ENCODE measurements at places on chromosomes 1 and 21.

- H3K27ac ChIP-seq = peak overlapping the region; percentile 6
- H3K27me3 ChIP-seq = no peaks in the 10 kb centered on the region
- no peak overlapping the region for H3K4me3 ChIP-seq
- DNase-seq = no peak
- peaks cover 46% of the 10 kb centered on the region for H3K4me1 ChIP-seq
- H3K36me3 ChIP-seq = no peaks in the 10 kb centered on the region
Observed at GRCh38 chr1:9449976-9450696, 89.1 kb upstream of the SLC25A33 start.

- H3K27ac ChIP-seq = no peak overlapping the region
- no peak for DNase-seq
- H3K4me3 ChIP-seq = no peak overlapping the region
Observed at GRCh38 chr1:110176299-110176956, 26.1 kb downstream of the SLC6A17 start.

DNA sequence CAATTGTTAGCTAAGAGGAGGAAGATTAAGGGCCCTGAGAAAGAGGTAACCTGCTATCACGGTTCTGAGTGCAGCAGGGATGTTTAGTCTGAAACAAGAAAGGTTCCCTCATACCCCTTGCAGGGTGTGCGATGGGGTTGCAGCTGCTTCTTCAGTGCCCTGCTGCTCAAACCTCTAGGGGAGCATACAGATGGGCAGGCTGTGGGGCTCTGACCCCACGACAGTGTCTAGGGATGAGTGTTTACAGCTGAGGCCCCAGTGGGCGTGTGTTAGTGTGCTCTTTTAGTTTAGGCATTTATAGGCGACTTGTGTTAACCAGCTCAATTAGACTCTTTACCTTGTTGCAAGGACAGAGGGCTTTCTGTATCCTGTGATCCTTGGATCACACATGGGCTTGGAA lies 41.3 kb upstream of the PLA2G5 start:
- no peak for DNase-seq
- H3K36me3 ChIP-seq = no peaks in the 10 kb centered on the region
- no peak overlapping the region for H3K27ac ChIP-seq
- H3K27me3 ChIP-seq = no peaks in the 10 kb centered on the region

DNA sequence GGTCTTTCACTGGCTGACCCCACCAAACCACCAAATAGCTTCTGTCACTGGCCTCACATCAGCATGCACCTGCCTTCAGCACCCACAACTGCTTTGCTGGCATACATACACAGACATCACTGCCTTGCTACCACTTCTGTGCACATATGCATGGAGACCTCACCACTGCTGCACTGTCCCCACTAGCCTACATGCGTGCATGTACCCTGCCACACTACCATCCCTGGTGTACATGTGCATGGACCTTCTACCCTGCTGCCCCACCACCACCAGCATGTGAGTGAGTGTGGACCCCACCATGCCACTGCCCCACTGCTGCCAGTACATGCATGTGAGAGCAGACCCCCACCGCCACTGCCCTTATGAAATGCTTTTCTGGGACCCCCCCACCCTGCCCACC lies 6.1 kb downstream of the CD1C start:
- no peaks in the 10 kb centered on the region for H3K27me3 ChIP-seq
- H3K27ac ChIP-seq = no peak overlapping the region
- no peaks in the 10 kb centered on the region for H3K36me3 ChIP-seq
- no peak for DNase-seq

- H3K4me1 ChIP-seq = peaks cover 16% of the 10 kb centered on the region
- peaks cover 72% of the 10 kb centered on the region for H3K36me3 ChIP-seq
- H3K27ac ChIP-seq = peak overlapping the region; percentile 73
- H3K27me3 ChIP-seq = no peaks in the 10 kb centered on the region
- DNase-seq = no peak
Observed at GRCh38 chr1:156291226-156292061, 4.0 kb downstream of the GLMP start.

DNA sequence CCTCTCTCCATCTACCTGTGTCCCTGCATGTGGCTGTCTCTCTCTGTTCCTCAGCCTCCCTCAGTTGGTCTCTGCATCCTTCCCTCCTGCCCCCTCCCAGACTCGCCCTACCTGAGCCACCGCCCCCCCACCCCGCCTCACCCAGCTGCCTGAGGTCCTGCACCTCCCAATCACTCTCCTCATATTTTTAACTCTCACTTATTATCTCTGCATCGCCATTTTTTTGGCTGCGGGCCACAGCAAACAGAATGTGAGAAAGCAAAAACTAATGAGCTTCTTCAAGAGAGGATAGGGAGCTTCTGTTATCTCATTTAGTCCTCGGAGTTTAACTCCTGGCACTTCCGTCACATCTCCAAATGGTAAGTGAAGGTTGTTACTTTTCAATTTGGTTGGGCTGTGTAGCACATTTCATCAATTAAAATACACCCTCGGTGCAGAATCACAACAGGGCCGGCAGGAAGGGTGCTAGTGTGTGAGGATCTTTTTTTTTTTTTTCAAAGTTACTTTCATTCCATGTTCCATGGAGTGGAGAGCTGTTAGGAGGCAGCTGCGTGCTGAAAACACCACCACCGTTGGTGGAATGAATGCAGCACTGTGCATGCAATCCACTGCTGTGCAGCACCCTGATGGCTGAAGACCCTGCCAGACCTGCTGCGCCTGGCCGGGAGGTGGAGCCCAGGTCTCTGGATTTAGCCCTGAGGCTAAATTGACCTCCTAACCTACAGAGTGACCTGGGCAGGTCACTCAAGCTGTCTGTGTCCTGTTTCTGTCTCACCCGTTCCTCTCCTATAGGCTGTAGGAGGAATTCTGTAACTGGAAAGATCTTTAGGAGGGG lies 157.2 kb upstream of the NFIA start:
- no peak overlapping the region for H3K4me3 ChIP-seq
- no peak overlapping the region for H3K27ac ChIP-seq
- no peaks in the 10 kb centered on the region for H3K36me3 ChIP-seq
- peaks cover 5% of the 10 kb centered on the region for H3K4me1 ChIP-seq
- DNase-seq = no peak

DNA sequence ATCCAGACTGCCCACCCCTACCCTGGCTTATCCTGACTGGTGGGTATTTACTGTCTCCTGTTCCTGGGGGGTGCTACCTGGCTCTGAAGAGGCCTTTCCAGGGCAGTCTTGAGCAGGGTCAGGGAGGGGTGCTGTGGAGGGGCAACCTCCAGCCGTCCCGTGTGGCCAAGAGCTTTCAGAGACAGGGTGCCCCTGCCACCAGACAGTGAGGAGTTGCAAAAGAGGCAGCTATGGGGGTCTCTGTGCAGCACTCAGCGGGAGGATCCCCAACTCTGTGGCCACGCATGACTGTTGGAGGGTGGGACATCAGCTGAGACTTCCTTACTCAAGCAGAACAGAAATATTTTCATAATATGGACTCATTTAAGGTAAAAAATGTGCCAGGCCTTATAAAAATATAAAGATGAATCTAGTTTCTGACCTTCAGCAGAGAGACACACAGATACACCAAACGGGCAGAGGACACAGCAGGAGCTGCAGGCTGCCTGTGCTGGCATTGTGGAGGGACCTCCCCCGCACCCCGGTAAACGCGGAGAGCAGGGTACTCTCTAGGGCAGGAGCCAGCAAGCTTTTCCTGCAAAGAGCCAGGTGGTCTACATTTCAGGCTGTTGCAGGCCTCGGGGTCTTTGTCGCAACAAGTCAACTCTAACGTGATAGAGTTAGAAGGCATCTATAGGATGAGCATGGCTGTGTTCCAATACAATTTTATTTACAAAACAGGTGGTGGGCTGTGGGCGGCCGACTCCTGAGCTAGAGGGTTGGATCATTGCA lies 252.6 kb downstream of the RHOU start:
- peaks cover 9% of the 10 kb centered on the region for H3K4me1 ChIP-seq
- H3K4me3 ChIP-seq = no peak overlapping the region
- no peak overlapping the region for H3K27ac ChIP-seq
- H3K27me3 ChIP-seq = no peaks in the 10 kb centered on the region
- no peak for DNase-seq

DNA sequence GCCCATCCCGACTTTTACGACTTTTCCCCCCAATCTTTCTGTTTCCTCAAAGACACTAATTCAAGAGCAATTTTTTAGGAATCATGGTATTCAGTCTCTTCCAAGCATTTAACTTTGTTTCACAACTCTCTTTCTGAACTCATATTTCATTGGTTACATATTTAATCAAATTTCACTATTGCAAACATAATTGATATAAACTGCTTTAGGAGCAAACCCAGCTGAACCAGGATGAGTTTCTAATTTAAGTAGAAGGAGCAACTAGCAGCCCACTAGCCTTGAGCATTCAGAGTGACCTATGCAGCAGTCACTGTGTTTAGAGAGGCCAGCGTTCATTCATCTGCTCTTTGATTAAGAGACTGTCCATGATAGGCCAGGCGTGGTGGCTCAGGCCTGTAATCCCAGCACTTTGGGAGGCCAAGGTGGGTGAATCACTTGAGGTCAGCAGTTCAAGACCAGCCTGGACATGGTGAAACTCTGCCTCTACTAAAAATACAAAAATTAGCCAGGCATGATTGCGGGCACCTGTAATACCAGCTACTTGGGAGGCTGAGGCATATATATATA lies 1.8 kb downstream of the CELA2B start:
- H3K4me1 ChIP-seq = no peaks in the 10 kb centered on the region
- no peak overlapping the region for H3K4me3 ChIP-seq
- peaks cover under 1% of the 10 kb centered on the region for H3K27me3 ChIP-seq
- no peak overlapping the region for H3K27ac ChIP-seq

DNA sequence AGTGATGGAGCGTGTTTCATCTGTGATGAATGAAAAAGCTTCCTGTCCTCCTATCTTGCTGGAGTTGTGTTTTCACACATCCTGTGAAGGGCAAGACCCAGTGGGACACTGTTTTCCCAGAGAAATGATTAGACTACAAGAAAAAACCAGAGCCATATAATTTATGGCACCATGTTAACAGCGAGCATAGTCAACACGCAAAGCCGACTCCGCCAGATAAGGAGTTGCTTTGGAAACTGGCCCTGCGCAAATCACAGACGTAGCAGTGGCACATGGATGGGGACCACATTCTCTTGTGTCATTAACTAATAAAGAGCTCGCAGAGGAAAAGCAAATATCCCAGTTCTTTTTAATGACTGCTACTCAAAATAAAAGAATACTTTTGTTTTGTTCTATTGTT lies 471.2 kb upstream of the RUNX1 start:
- H3K4me1 ChIP-seq = no peaks in the 10 kb centered on the region
- H3K27ac ChIP-seq = no peak overlapping the region
- H3K36me3 ChIP-seq = no peaks in the 10 kb centered on the region
- H3K27me3 ChIP-seq = peaks cover 14% of the 10 kb centered on the region
- DNase-seq = no peak

DNA sequence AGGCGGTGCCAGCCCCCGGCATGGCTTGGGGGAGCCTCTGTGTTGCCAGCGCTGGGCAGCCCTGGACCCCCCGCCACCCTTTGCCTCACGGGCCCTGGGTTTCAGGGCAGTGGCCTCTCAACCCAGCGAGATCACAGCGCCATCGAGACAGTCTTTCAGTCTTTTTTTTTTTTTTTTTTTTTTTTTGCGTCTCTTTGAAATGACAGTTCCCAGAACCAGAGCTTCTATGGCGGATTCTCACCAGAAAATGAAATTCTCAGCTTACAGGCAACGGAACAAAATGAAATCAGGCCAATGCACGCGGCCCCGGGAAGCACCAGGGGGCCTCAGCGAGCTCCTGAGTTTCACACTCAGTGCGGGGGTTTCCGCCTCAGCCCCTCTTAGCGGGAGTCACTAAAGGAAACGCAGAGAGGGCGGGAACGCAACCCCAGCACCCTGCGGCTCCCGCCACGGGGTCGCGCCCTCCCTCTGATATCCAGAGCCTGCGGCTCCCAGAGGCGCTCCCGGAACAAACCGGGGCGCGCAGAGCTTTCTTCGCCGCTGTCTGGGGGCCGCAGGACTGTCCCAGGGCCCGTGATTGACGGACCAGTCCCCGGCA lies 8.0 kb upstream of the COL6A1 start:
- no peaks in the 10 kb centered on the region for H3K27me3 ChIP-seq
- H3K4me1 ChIP-seq = peaks cover 43% of the 10 kb centered on the region
- no peak for DNase-seq
- H3K27ac ChIP-seq = peak overlapping the region; percentile 74
- no peaks in the 10 kb centered on the region for H3K36me3 ChIP-seq

GRCh38 chr1:244918421-244919319 lies 54.3 kb upstream of the HNRNPU start:
- H3K4me3 ChIP-seq = peak overlapping the region; percentile 44
- no peaks in the 10 kb centered on the region for H3K27me3 ChIP-seq
- no peaks in the 10 kb centered on the region for H3K36me3 ChIP-seq
- H3K4me1 ChIP-seq = no peaks in the 10 kb centered on the region

DNA sequence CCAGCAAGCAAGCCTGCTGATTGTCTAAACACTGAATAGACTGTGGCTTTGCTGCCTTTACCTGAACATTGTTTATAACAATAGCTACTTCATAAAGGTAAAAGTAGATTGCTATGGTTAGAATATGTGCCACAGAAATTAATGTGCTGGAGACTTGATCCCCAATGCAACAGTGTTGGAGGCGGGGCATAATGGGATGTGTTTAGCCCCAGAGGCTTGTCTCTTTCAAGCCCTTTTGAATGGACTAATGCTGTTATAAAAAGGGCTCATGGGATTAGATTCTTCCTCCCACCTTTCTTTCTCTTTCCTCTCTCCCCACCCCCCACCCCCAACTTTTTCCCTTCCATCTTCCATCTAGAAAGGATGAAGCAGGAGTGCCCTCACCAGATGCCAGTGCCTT lies 80.2 kb upstream of the PPP2R5A start:
- peaks cover 34% of the 10 kb centered on the region for H3K4me1 ChIP-seq
- no peaks in the 10 kb centered on the region for H3K36me3 ChIP-seq
- peak overlapping the region; percentile 10 for H3K27ac ChIP-seq
- no peak for DNase-seq

- no peaks in the 10 kb centered on the region for H3K36me3 ChIP-seq
- H3K4me3 ChIP-seq = no peak overlapping the region
- no peak for DNase-seq
- no peaks in the 10 kb centered on the region for H3K27me3 ChIP-seq
Observed at GRCh38 chr1:71157151-71157550, 76.3 kb upstream of the ZRANB2 start.

- H3K4me1 ChIP-seq = peaks cover 15% of the 10 kb centered on the region
- no peak for DNase-seq
- H3K4me3 ChIP-seq = no peak overlapping the region
- H3K36me3 ChIP-seq = no peaks in the 10 kb centered on the region
Observed at GRCh38 chr1:53112271-53112774, 30.1 kb downstream of the SLC1A7 start.

DNA sequence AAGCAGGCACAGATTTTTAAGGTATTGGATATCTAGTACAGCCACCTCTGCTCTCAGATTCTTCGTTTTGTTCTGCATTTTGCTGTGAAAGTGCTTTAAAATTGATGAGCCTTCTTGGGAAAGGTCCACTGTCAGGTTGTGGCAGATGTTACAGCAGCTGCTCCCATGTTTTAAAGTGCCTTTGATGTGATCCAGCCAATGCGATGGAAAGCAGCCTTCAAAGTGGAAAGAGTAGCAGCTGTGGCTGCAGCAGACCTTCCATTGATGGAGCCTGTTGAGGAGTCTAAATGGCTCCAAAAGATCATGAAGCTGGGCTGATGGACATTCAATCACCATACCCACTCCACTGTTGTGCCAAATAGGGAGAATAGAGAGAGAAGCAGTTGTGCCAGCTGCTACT lies 816.9 kb downstream of the PLA2G4A start:
- H3K4me3 ChIP-seq = no peak overlapping the region
- no peaks in the 10 kb centered on the region for H3K4me1 ChIP-seq
- no peak overlapping the region for H3K27ac ChIP-seq
- DNase-seq = no peak
- no peaks in the 10 kb centered on the region for H3K36me3 ChIP-seq
